ENCODE measurements at places on chromosomes 16 and 17.

- peak; percentile 6 for DNase-seq
These were observed 3.1 kb downstream of the RAB11FIP4 start for GRCh38 chr17:31394544-31394943.

DNA sequence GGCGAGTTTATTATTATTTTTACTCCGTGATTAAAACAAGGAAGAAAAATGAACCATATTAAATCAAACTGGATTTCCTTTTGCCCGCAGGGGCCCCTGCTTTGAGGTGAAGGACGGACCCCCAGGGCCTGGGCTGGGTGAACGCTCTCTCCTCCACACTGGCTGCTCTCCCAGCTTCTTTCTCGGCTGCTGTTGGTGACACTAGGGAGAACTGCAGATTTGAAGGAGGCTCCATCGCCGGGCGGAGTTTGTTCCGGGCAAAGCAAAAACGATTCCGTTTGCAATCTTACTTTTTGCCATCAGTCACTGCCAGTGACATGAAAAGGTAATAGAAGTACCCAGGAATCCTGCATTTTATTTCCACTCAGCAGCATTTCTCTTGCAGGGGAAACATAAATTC is 221.6 kb upstream of the SDK2 start:
- DNase-seq, result no peak

- DNase-seq, result no peak
These were observed 30.4 kb downstream of the SOCS3 start for GRCh38 chr17:78329263-78330059.

DNA sequence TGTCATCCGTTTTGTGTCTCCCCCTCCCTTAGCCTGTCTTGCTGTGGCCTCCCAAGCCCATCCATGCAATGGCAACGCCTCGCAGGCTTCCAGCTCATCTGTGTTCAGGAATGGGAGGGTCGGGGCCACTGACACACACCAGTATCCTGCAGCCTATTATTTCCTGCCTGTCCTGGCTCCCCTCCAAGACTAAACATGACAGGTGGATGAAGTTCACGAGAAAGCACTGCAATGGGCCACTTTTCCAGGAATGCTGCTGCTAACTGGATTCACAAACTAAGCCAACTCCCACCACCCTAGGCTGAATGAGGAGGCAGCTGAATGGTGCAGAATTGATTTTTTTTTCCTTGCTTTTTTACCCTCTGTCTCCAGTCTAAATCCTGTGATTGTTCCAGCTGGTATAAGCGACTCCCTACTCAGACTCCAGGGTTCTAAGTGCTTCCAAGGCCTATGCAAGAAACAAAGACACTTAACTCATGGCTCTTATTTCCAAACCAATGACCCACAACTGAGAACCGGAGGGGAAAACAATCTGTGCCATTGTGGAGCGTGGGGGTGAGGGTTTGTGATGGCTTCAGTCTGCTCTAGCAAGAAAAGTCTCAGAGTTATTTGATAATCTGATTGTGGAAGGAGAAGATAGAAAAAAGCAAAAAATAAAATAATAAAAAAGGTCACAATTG is 23.3 kb downstream of the TMEM100 start:
- DNase-seq, result no peak

DNA sequence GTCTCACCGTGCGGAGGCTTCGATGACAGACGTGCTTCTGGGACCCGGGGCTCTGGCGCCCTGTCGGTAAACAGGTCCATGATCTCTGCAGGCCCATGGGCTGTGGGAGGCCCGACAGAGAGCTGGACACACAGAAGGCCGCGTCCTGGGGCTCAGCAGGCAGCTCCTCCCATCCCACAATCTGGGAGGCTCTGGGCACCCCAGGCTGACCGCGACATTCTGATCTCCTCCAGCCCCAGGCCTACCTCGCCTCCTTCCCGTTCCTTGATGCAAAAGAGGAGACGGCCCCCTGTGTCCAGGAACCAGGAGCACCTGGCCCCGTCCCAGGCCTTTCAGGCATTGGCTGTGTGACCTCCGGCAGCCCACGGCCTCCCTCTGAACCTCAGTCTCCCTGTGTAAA is 23.3 kb downstream of the TRARG1 start:
- no peak for DNase-seq

GRCh38 chr17:43327421-43327820 is 71.4 kb upstream of the ARL4D start:
- DNase-seq, result no peak

GRCh38 chr17:49365667-49366066 is 3.6 kb upstream of the ZNF652 start:
- DNase-seq, result peak; percentile 11

GRCh38 chr16:22693638-22694340 is 120.2 kb upstream of the HS3ST2 start:
- no peak for DNase-seq

DNA sequence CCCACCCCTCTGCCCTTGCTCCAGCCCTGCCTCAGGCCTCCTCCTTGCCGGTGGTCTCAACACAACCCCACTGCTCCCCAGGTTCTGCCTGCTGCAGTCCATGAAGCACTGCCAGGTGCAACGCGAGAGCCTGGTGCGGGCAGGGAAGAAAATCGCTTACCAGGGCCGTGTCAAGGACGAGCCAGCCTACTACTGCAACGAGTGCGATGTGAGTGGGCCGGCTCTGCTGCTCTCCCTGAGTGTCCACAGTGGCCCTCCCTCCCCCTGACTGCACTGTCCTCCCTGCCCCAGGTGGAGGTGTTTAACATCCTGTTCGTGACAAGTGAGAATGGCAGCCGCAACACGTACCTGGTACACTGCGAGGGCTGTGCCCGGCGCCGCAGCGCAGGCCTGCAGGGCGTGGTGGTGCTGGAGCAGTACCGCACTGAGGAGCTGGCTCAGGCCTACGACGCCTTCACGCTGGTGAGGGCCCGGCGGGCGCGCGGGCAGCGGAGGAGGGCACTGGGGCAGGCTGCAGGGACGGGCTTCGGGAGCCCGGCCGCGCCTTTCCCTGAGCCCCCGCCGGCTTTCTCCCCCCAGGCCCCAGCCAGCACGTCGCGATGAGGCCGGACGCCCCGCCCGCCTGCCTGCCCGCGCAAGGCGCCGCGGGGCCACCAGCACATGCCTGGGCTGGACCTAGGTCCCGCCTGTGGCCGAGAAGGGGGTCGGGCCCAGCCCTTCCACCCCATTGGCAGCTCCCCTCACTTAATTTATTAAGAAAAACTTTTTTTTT is 1.8 kb upstream of the TMEM88 start:
- DNase-seq, result no peak

DNA sequence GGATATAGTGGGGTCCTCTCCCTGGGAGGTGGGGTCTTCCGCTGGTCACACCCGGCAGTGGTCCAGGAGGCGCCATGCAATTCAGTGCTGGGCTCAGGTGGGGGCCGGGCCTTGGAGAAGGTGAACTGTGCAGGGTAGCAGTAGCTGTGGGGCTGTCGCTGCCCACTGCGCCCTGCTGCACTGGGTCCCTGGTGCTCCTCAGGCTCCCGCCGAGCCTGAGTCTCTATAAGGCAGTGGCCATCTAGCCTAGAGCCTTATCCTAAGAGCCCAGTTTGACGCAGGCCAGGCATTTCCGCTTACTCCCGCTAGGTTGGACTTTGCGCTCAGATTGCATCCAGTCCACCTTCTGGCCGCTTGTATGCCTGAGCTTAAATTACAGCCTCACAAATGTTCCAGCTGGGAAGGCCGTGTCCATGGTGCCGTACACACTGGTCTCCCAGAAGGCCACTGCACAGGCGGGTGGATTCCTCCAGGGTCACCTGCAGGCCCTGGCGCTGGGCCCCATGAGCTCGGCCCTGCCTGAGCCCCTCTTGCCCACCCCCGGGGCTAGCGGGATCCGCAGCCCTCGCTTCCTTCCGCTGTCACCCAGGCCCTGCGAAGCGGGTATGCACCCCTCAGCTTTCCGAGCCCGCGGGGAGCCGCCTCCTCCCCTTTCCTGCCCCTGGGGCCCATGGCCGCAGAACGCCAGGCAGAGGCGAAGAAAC is 1762.2 kb downstream of the TP53TG3F start:
- no peak for DNase-seq

DNA sequence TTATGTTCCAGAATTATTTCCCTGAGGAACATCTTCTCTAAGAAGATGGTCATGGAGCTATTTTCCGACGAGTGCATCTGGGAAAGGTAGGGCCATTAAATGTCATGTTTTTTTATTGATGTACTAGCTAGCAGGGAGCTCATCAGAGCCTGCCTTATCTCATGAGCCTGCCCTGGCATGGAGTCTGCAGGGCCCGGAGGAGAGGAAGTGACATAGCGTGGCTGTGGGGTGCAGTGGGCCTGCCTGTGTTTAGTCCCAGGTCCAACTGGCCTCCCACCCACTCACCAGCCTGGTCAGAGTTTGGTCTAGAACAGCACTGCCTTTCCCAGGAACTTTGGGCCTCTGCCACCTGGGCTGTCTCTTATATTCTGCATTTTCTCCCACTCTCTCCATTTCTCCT is 389.8 kb downstream of the SNX29 start:
- no peak for DNase-seq

- no peak for DNase-seq
These were observed 5.1 kb downstream of the MMD start for GRCh38 chr17:55416470-55417052.

DNA sequence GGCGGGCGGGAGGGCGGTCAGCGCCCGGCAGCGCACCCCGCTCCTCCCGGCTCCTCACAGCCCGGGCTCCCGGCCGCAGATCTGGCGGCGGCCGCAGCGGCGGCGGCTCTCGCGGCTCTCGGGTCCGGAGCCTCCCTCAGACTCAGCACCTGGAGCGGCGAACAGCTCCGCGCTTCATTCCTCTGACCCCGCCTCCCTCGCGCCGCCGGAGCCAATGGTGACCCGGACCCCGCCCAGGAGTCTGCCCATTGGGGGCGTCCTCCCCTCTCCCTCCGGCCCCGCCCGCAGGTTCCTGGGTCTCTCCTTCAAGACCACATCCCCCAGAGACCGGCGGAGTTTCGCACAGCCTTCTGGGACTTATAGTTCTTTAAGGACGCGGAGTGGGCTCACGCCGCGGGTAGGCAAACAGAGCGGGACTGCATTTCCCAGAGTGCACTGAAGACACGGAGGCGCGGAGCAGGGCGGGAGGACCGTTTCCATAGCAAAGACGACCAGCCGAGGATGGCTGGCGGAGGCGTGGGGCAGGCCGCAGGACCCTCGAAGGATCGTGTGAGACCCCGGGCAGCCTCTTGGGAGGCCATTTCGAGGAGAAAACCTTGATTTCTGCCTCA is at the start of gene SMPD3:
TSS of gene SMPD3 (minus strand) at position 149 of the 611 bp plus-strand sequence. CDS start 76,327 bp downstream, outside the sequence.
- peak; percentile 97 for DNase-seq

DNA sequence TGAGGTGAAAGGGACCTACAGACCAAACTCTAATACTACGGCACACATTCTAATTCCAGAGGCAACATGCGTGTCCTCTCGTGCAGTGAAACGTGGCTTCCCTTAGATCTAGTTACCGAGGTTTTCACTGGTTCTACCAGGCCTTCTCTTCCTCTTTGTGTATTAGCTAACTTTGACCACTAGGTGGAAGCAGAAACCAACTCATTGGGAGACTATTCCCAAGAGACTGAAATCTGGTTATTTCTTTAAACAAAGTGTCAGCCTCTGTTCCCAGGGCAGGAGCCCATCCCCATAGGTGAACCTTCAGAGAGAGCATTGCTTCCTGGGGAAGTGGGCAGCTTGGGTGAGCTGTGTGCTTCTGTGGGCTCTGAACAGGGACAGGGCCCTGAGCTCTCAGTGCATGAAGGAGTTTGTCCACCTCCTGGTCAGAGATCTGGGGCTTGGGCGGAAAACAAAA is 19.7 kb upstream of the RCVRN start:
- no peak for DNase-seq

- DNase-seq, result peak; percentile 8
These were observed 68.6 kb downstream of the HAPSTR1 start for GRCh38 chr16:9159839-9160550.

DNA sequence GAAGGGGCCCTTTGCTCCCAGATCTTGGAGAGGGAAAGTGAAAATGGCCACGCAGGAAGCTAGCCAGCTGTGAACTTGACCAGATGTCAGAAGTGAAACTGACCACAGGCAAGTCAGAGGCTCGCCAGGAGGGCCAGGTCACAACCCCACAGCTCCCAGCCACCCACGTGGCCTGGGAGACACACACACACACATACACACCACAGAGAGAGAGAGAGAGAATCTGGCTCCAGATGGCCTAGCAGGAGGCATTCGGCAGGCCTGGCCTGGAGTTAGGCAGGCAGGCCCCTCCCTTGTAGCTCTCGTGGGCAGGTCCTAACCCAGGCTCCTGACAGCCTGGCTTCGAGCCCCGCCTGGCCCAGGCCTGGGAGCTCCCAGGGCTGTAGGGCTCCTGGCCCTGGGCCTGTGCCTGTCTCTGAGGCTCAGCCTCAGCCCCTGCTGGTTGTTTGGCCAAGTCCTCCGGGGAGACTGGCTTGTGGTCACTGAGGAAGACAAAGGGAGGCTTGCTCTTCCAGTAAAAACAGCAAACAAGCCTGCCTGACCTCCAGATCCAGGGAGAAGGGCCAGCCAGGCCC is 20.2 kb downstream of the NGFR start:
- DNase-seq, result no peak

DNA sequence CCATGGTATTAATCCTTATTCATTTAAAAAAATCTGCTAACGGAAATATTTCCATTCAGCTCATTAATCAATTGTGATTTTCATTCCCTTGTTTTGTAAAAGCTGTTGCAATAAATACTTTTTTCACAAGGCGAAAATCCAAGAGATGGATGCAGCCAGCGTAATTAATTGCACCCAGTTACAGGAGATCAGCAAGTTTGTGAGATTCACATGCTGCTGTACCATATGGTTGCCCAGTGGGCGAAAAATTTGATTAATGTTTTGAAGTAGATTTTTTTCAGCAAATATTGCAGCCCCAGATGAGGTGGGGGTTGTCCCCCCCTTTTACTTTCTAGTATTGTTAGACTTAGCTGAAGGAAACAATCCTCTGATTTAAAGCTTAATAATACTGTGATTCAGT is 186.6 kb downstream of the WWOX start:
- DNase-seq, result no peak

DNA sequence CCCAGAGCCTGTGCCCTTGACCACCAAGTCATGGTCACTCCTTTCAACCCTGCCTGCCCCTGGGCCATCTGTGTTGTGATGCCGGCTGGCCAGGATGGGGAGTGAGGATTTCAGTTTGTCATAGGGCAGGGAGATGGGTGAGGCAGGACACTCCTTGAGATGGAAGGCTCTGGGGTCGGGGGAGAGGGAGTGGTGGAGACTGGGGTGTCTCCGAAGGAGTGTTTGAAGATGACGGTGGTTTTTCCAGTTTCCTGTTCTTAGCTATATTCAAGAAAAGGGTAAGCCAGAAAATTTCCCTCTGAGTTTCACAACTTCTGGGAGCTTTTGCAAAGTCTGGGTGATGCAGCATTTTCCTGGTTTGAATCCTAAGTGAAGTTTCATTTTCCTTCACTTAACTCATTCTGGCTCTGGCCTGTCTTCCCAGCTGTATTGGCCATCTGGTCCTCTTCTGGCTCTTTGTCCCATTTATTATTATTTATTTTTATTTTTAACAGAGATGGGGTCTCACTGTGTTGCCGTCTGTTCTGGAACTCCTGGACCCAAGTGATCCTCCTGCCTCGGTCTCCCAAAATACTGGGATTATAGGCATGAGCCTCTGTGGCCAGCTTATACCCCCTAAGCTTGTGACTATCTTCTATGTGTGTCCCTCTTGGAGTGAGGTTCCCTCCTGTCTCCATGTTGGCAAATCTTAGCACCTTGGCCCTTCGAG is 27.7 kb downstream of the ABCC1 start:
- no peak for DNase-seq

GRCh38 chr16:63913290-63913689 is 1208.6 kb downstream of the CDH11 start:
- DNase-seq, result no peak

GRCh38 chr16:14553447-14553846 is 76.6 kb downstream of the PARN start:
- no peak for DNase-seq

- no peak for DNase-seq
These were observed 183.6 kb upstream of the CDH11 start for GRCh38 chr16:65305266-65305959.

- DNase-seq, result no peak
These were observed 72.7 kb downstream of the GAS7 start for GRCh38 chr17:10125531-10126275.

GRCh38 chr16:71524566-71525553 is 1.4 kb upstream of the CHST4 start:
- DNase-seq, result no peak
